ENCODE measurements at places on chromosomes 3 and 15. TPM values are rescaled to one million over a fixed set of nuclear protein-coding genes. Genes with fewer than 3 reads are reported as not detected.

LRRC34 gene
- total RNA-seq: 13.1 TPM

- H3K36me3 ChIP-seq: no peaks in the 10 kb centered on the region
- H3K27ac ChIP-seq: no peak overlapping the region
- no peak overlapping the region for H3K4me3 ChIP-seq
- peak; percentile 90 for DNase-seq
These were observed 316.8 kb upstream of the ATP10A start for GRCh38 chr15:26179906-26180305.

- H3K36me3 ChIP-seq: no peaks in the 10 kb centered on the region
- no peak overlapping the region for H3K27ac ChIP-seq
- peaks cover 15% of the 10 kb centered on the region for H3K4me1 ChIP-seq
- DNase-seq: no peak
These were observed 48.3 kb downstream of the BTD start for GRCh38 chr3:15649858-15650257.

SPINK8 gene
- total RNA-seq: not detected

DNA sequence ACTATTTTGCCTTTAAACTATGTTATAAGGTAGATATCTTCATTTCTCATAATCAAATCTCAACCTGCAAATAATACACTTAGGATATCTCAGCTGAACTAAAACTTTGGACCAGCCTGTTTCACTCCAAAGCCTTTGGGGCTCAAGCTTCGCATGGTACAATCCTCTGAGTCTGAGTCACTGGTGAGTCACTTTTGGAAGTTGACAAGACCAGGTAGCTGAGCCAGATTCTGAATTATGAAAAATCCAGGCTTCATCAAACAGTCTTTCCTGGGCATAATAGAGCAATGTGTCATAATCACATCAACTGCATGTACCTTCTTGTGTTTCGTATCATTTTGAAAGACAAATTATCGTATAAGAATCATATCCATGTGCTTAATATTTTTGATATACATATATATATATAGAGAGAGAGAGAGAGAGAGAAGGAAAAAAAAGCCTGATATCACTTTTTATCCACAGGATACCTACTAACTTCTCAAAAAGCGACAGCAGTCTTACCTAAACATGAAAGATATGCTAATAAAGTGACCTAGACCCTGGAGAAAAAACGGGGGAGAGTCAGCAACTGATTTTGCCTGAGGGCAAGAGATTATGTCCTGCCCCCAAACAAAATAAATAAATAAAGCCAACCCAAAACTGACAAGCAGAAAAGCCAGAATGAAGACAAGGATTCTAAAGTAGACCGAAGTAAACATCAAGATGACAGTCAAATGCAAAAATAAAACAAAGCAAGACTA is 263.9 kb upstream of the TGFBR2 start:
- H3K36me3 ChIP-seq: no peaks in the 10 kb centered on the region
- H3K27ac ChIP-seq: no peak overlapping the region
- H3K4me3 ChIP-seq: no peak overlapping the region
- no peak for DNase-seq

GRCh38 chr15:80003934-80004472 is 33.0 kb upstream of the BCL2A1 start:
- no peaks in the 10 kb centered on the region for H3K36me3 ChIP-seq
- no peak overlapping the region for H3K27ac ChIP-seq
- H3K4me1 ChIP-seq: no peaks in the 10 kb centered on the region

DNA sequence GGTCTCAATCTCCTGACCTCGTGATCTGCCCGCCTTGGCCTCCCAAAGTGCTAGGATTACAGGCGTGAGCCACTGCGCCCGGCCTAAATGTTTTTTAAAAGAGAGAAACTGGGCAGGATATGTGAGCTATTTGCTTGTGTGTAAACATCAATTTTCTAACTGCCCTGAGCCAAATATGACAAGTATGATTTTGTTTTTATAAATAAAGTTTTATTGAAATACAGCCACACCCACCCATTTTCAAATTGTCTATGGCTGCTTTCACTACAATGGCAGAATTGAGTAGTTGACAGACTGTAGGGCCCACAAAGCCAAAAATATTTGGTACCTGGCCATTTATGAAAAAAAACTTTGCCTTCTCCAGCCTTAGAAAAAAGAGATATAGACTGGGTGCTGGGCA is 15.9 kb upstream of the HDC start:
- no peaks in the 10 kb centered on the region for H3K4me1 ChIP-seq
- H3K27ac ChIP-seq: no peak overlapping the region
- no peaks in the 10 kb centered on the region for H3K27me3 ChIP-seq
- no peak overlapping the region for H3K4me3 ChIP-seq
- DNase-seq: no peak

GRCh38 chr15:51672155-51672687 is 9.1 kb upstream of the SCG3 start:
- H3K27ac ChIP-seq: no peak overlapping the region
- H3K4me3 ChIP-seq: no peak overlapping the region
- H3K36me3 ChIP-seq: no peaks in the 10 kb centered on the region
- no peak for DNase-seq

ACOX2 gene
- total RNA-seq: 33.3 TPM

GRCh38 chr3:72017935-72018334 is 233.0 kb upstream of the PROK2 start:
- no peaks in the 10 kb centered on the region for H3K27me3 ChIP-seq
- H3K4me3 ChIP-seq: no peak overlapping the region
- H3K36me3 ChIP-seq: no peaks in the 10 kb centered on the region
- H3K4me1 ChIP-seq: no peaks in the 10 kb centered on the region

DNA sequence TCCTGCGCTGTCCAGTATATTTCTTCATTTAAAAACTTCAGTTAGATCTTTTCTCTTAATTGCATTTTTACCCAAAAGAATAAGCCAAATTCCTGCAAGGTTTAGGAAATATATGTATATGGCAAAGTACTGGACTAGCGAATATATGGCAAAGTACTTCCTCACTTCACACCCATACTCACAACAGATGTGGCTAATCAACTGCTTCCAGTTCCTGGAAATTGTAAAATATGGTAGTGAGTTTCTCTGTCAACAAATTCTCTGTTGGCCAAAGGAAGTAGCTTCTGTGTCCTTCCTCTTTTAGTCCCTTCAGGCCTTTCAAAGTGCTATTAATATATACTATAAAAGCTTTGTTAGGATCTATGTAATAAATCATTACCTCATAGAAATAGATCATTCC is 22.0 kb downstream of the GPR15 start:
- no peaks in the 10 kb centered on the region for H3K27me3 ChIP-seq
- no peak overlapping the region for H3K27ac ChIP-seq
- no peak for DNase-seq
- no peak overlapping the region for H3K4me3 ChIP-seq
- no peaks in the 10 kb centered on the region for H3K4me1 ChIP-seq

FBN1 gene
- 249 TPM for total RNA-seq

DNA sequence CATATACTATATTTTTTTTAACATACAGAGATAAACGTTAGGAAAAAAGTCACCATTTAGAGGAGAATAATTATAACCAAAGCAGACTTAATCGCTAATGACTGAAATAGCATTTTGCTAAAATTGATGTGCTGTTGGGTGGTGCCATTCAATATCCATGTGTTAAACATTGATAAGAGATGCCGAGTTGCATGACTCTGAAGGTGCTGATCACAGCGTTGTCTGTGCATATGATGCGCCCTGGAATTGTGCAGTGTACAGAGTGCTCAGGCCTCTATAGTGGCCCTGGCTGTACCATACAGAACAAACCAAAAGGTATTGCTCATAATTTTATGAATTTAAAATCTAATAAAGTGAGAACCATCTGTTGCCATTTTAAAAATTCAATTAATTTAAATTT is 168.3 kb downstream of the MEIS2 start:
- peaks cover under 1% of the 10 kb centered on the region for H3K4me1 ChIP-seq
- no peaks in the 10 kb centered on the region for H3K27me3 ChIP-seq
- no peak for DNase-seq
- H3K36me3 ChIP-seq: no peaks in the 10 kb centered on the region
- H3K4me3 ChIP-seq: no peak overlapping the region
- H3K27ac ChIP-seq: no peak overlapping the region

DNA sequence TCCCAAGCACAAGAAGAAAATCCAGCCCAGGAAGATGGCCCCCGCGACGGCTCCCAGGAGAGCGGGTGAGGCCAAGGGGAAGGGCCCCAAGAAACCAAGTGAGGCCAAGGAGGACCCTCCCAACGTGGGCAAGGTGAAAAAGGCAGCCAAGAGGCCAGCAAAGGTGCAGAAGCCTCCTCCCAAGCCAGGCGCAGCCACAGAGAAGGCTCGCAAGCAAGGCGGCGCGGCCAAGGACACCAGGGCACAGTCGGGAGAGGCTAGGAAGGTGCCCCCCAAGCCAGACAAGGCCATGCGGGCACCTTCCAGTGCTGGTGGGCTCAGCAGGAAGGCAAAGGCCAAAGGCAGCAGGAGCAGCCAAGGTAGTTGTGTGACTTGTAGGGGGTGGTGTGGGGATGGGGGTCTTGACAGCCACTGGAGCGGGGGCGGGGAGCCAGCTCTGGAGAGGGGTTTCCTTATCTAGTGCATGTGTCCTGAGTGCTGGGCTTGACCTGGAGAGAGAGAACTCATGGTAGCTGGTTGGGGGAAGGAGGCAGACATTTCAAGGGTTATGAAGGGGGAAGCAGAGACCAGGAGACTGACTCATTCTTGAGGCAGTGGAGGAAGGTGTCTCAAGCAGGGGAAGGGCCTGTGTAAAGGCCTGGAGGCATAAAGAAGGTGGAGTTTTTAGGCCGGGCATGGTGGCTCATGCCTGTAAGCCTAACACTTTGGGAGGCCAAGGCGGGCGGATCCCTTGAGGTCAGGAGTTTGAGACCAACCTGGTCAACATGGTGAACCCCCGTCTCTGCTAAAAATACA is 6.2 kb downstream of the H1-8 start:
- no peak overlapping the region for H3K4me3 ChIP-seq
- H3K36me3 ChIP-seq: no peaks in the 10 kb centered on the region
- DNase-seq: no peak
- H3K27me3 ChIP-seq: no peaks in the 10 kb centered on the region

ZNF501 gene
- total RNA-seq: 15.9 TPM

DNA sequence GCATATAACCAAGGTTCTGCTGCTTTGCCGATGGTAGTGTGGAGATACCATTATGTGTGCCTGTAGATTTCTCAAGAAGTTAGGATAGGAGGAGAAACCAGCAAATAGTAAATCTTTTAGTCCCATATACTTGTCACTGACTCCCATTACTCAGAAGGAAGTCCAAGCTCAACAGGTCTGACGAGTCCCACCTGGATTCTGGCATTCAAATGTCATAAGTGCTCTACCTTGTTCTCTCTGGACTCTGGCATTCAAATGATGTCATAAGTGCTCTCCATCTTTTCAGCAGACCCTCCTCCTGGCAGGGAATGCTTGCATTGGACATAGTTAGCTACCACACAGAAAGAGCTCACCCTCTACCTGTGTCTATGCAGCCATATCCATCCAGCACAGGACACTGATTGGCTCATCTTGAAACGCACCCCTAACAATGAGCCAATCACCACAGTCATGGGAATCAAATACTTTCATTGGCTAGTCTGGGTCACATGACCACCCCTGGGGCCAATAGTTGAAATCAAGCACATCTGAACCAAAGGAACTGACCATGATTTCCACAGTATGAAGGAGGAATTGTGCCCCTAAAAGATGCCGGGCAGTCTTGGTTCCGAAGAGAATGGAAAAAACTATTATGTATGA is 205.0 kb upstream of the ADAMTS9 start:
- no peak overlapping the region for H3K4me3 ChIP-seq
- H3K36me3 ChIP-seq: no peaks in the 10 kb centered on the region
- H3K27me3 ChIP-seq: no peaks in the 10 kb centered on the region
- H3K27ac ChIP-seq: no peak overlapping the region

MAP1A gene
- total RNA-seq: 148 TPM

DNA sequence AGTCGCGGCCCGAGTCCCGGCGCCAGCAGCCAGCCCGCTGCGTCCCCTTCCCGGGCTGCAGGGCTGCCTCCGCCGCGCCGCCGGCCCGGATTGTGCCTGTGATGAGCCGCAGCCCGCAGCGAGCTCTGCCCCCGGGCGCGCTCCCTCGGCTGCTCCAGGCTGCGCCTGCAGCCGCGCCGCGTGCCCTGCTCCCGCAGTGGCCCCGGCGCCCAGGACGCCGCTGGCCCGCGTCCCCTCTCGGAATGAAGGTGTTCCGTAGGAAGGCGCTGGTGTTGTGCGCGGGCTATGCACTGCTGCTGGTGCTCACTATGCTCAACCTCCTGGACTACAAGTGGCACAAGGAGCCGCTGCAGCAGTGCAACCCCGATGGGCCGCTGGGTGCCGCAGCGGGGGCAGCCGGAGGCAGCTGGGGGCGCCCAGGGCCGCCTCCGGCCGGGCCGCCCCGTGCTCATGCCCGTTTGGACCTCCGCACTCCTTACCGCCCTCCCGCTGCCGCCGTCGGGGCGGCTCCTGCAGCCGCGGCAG is 1.2 kb downstream of the CHST2 start:
- H3K36me3 ChIP-seq: peaks cover 12% of the 10 kb centered on the region
- H3K27ac ChIP-seq: no peak overlapping the region
- peaks cover 17% of the 10 kb centered on the region for H3K27me3 ChIP-seq

DNA sequence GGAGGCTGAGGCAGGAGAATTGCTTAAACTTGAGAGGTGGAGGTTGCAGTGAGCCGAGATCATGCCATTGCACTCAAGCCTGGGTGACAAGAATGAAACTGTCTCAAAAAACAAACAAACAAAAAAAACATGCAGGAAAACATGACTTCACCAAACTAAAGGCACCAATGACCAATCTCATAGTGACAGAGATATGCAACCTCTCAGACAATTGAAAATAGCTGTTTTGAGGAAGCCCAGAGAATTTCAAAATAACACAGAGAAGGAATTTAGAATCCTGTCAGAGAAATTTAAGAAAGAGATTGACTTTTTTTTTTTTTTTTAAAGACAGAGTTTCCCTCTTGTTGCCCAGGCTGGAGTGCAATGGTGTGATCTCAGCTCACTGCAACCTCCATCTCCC is 26.1 kb downstream of the NCBP2 start:
- H3K4me3 ChIP-seq: no peak overlapping the region
- peaks cover 11% of the 10 kb centered on the region for H3K36me3 ChIP-seq
- DNase-seq: no peak
- H3K27me3 ChIP-seq: no peaks in the 10 kb centered on the region
- no peaks in the 10 kb centered on the region for H3K4me1 ChIP-seq

ARRDC4 gene
- 31.2 TPM for total RNA-seq

DNA sequence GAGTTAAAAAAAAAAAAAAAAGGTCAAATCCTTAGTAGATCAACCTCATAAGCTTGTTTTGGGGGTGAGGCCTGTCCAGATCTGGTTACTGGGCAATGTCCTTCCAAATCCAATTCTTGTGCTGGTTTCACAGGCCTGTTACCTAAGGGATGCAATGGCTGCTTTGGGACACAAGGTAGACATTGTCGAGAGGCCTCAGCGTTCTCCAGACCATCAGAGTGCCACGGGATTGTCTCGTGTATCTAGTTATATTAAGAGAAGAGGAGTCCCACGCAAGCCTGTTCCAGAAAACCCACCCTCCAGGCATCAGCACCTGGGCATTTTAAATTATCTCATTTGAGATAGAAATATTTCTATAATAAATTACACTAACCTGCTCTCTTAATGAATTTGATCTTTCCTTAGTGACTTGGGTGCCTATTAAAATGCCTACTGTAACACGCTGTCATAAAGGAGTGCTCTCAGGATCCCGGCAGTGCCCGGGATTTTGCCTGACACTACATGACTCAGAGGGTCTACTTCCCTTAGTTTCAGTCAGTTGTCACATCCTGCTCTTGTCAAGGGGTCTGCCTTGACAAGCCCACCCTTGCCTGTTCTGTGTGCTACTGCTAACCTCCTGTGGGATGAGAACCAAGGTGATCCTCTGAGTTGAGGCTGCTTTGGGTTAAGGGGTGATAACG is 116.0 kb downstream of the LIPC start:
- no peak overlapping the region for H3K4me3 ChIP-seq
- DNase-seq: no peak
- no peak overlapping the region for H3K27ac ChIP-seq
- H3K36me3 ChIP-seq: no peaks in the 10 kb centered on the region
- H3K4me1 ChIP-seq: peaks cover 14% of the 10 kb centered on the region

PP2D1 gene
- total RNA-seq: not detected

Measured in spinal cord (tissue), 10 donors.